MCF 10A (cell line): ENCODE measurements at places on chromosomes 16 and 17. TPM values are rescaled to one million over a fixed set of nuclear protein-coding genes. Genes with fewer than 3 reads are reported as not detected.

GRCh38 chr17:75481194-75482068 lies 25.0 kb downstream of the TMEM94 start:
- no peak overlapping the region for H3K27ac ChIP-seq
- no peak for DNase-seq
- H3K4me1 ChIP-seq: no peaks in the 10 kb centered on the region

DNA sequence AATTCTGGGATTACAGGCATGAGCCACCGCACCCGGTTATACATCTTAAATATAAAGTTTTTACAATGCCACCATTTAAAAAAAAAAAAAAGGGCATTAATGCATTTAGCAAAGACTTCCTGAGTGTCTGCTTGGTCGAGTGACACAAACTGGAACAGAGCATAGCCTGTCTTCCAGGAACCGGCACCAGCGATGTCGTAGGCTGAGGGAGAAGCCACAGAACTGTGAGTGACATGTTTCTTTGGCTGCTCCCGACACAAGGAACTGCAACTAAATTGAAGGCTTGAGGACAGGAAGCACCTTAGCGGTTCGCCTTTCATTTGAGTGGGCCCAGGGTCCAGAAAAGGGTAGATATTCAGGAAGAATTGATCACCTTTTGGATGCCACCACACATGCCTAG lies 717.8 kb downstream of the MAF start:
- peaks cover 6% of the 10 kb centered on the region for H3K27me3 ChIP-seq
- no peak for DNase-seq
- no peaks in the 10 kb centered on the region for H3K36me3 ChIP-seq
- no peak overlapping the region for H3K4me3 ChIP-seq
- peaks cover 5% of the 10 kb centered on the region for H3K4me1 ChIP-seq

DNA sequence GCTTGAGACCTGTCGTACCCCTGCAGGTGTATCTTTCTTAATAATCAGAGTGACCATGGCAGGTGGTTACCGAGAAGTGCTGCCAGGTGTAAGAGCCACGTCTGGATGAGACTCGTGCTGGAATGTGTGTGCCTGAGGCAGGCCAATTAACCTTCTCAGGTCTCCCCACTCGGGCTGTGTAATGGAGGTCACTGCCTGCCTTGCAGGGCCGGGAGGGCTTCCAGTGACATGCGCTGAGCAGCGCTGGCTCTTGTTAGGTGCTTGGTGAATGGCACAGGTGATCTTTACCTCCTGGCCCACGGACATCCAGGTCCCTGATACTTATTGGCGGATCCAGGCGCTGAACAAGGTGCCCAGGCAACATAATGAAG lies 4.6 kb upstream of the GSE1 start:
- no peak overlapping the region for H3K27ac ChIP-seq
- DNase-seq: no peak

GRCh38 chr17:30922235-30923030 lies 688 bp downstream of the ADAP2 start:
- H3K27me3 ChIP-seq: peaks cover 46% of the 10 kb centered on the region
- H3K4me1 ChIP-seq: no peaks in the 10 kb centered on the region
- peak overlapping the region; percentile 28 for H3K4me3 ChIP-seq
- no peak overlapping the region for H3K27ac ChIP-seq

DNA sequence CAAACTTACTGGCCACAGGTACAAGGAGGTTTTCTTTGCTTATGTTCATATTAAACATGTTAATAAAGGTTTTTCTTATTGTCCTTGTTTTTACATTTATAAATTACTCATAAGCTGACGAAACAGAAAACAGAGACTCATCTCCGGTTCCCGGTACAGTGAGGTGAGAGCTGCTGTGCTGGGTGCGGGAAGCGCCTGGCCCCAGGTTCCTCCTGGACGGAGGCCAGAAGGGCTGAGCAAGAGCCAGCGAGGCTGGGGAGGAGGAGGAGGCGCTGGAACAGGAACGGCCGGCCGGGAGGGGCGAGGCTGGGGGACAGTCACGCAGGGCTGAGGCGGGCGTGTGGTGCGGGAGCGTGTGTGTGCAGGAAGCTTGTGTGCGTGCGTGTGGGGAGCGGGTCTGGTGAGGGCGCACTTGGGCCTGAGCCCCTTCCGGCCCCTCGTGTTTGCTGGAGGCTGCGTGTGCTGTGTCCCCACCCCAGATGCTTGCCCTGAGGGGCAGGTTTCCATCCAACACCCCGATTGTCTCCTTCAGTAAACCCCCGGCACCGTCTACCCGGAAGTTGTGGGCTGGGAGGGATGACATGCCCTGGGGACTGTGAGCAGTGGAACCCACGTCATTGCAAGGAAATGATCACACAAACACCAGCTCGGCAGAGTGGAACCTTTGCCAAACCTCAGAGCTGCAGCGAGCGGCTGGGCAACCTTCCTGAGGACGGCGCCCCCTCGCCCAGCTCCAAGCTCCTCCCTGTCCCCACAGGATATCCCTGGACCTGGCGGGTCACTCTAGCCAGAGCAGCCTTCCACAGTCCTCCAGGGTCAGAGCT lies 19.5 kb downstream of the CD7 start:
- no peaks in the 10 kb centered on the region for H3K27me3 ChIP-seq
- H3K4me3 ChIP-seq: peak overlapping the region; percentile 92
- peak; percentile 98 for DNase-seq
- H3K36me3 ChIP-seq: peaks cover 5% of the 10 kb centered on the region

ZC3H7A gene
- total RNA-seq: 66.9 and 74.1 TPM in 2 replicates

PTGES3L gene
- total RNA-seq: 0.83 and 0.96 TPM in 2 replicates

GRCh38 chr16:68273896-68274295 lies 9.6 kb downstream of the SLC7A6 start:
- H3K27ac ChIP-seq: no peak overlapping the region
- no peak for DNase-seq
- peaks cover 20% of the 10 kb centered on the region for H3K4me1 ChIP-seq

STX1B gene
- 0.42 and 0.91 TPM in 2 replicates for total RNA-seq

DNA sequence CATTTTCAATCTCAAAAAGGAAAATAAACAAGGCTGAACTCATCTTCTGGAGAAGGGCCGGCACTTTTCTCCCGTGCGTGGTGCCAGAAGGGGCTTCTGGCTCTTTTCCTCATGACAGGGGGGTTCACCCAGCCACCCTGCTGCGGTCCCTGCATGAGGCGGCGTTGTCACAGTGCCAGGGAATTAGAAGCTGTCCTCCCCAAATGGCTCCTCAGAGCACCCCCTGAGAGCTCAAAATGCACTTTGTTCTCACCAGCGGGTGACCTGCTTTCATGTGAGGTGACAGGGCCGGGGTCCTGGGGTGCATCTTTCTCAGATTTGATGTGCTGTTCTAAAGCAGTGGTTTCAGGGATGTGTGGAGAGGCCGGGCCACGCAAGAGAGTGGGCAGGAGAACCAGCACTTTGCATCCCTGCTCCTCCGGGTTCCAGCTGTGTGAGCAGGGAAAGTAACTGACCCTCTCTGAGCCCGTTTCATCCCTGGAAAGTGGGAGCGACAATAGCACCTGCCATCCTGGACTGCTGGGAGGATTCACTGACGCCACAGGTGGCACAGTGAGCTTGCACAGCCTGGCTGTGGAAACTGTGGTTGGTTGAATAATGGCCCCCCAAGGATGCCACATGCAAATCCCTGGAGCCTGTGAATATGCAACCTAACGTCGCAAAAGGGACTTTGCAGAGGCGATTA lies 94.0 kb downstream of the FOXL1 start:
- H3K27ac ChIP-seq: no peak overlapping the region
- H3K36me3 ChIP-seq: no peaks in the 10 kb centered on the region
- peaks cover 13% of the 10 kb centered on the region for H3K4me1 ChIP-seq
- H3K4me3 ChIP-seq: no peak overlapping the region
- H3K27me3 ChIP-seq: no peaks in the 10 kb centered on the region

DNA sequence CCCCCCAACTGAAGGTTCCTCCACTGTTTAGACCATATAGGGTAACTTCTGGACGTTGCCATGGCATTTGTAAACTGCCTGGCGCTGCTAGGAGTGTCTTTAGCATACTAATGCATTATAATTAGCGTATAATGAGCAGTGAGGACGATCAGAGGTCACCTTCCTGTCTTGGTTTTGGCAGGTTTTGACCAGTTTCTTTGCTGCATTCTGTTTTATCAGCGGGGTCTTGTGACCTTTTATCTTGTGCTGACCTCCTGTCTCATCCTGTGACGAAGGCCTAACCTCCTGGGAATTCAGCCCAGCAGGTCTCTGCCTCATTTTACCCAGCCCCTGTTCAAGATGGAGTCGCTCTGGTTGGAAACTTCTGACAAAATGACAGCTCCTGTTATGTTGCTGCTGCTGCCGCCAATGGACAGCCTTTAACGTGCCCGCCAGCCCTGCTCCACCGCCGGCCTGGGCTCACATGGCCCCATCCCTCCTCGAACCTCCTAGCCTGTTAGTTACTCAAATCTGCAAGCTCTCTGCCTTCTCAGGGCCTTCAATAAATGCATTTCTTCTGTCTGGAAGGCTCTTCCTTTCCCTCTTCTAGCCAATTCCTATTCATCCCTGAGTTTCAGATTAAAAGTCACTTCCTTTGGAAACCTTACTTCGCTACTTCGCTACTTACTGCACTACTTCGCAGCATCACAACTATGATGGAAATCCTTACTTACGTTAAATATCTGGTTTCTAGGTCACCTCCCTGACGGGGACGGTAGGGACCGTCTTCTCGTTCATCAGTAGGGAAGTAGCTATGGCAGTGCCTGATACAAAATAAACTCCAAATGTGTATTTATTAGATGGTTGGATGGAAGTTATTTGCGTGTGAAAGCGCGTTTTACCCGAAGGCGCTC lies 640 bp upstream of the NAGLU start:
- no peak for DNase-seq
- H3K4me3 ChIP-seq: peak overlapping the region; percentile 81
- no peaks in the 10 kb centered on the region for H3K27me3 ChIP-seq
- H3K36me3 ChIP-seq: peaks cover 21% of the 10 kb centered on the region

MTSS2 gene
- 75.8 and 78.7 TPM in 2 replicates for total RNA-seq

GRCh38 chr16:86398622-86399021 lies 111.7 kb upstream of the FOXF1 start:
- peaks cover 7% of the 10 kb centered on the region for H3K4me1 ChIP-seq
- H3K27me3 ChIP-seq: peaks cover 24% of the 10 kb centered on the region
- no peak overlapping the region for H3K4me3 ChIP-seq

- H3K4me1 ChIP-seq: no peaks in the 10 kb centered on the region
- no peak overlapping the region for H3K27ac ChIP-seq
- DNase-seq: no peak
- H3K27me3 ChIP-seq: no peaks in the 10 kb centered on the region
- peaks cover 85% of the 10 kb centered on the region for H3K36me3 ChIP-seq
- no peak overlapping the region for H3K4me3 ChIP-seq
Observed at GRCh38 chr17:73208139-73208827, 15.4 kb downstream of the COG1 start.

CRHR1 gene
- not detected in 2 replicates for total RNA-seq

DNA sequence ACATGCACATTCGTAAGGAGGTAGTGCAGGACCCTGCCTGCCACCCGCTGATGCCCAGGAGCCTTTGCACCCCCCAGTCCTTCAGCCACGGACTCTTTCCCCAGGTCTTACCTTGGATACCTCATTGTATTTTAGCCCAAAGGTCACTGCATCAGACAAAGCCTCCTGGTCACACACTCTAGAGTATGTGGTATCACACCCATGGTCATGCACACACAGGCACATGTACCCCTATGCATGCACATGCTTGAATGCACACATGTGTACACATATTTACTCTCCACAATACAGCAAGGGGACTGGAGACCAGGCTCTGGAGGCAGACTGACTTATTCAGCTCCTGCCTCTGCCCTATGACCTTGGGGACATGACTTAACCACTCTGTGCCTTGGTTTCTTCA lies 357.5 kb downstream of the C16orf95 start:
- peaks cover 32% of the 10 kb centered on the region for H3K27me3 ChIP-seq
- no peak overlapping the region for H3K27ac ChIP-seq
- H3K4me1 ChIP-seq: peaks cover 6% of the 10 kb centered on the region
- DNase-seq: no peak
- H3K4me3 ChIP-seq: no peak overlapping the region

GRCh38 chr17:72840019-72840418 lies 252.5 kb downstream of the SLC39A11 start:
- H3K36me3 ChIP-seq: no peaks in the 10 kb centered on the region
- H3K27me3 ChIP-seq: no peaks in the 10 kb centered on the region
- H3K27ac ChIP-seq: no peak overlapping the region
- no peak overlapping the region for H3K4me3 ChIP-seq
- no peaks in the 10 kb centered on the region for H3K4me1 ChIP-seq

GRCh38 chr17:15738066-15738465 lies 6.0 kb downstream of the TBC1D26 start:
- no peaks in the 10 kb centered on the region for H3K27me3 ChIP-seq
- H3K4me3 ChIP-seq: no peak overlapping the region
- H3K4me1 ChIP-seq: no peaks in the 10 kb centered on the region
- DNase-seq: no peak

- no peaks in the 10 kb centered on the region for H3K27me3 ChIP-seq
- H3K4me3 ChIP-seq: no peak overlapping the region
- peak; percentile 91 for DNase-seq
- peaks cover 51% of the 10 kb centered on the region for H3K36me3 ChIP-seq
- peak overlapping the region; percentile 27 for H3K27ac ChIP-seq
- H3K4me1 ChIP-seq: no peaks in the 10 kb centered on the region
Observed at GRCh38 chr17:39485555-39485954, 24.3 kb downstream of the CDK12 start.

EVPL gene
- 7.7 and 8.1 TPM in 2 replicates for total RNA-seq

MLKL gene
- 12.1 and 14.2 TPM in 2 replicates for total RNA-seq

CPPED1 gene
- total RNA-seq: 13.8 and 16.6 TPM in 2 replicates
